NCI-H1092 (cell line): ENCODE measurements at places on chromosomes 3 and 15.

- no peak for DNase-seq
Observed at GRCh38 chr3:187943677-187944389, 198.6 kb upstream of the BCL6 start.

- no peak for DNase-seq
Observed at GRCh38 chr3:160616716-160617115, 51.3 kb upstream of the KPNA4 start.

DNA sequence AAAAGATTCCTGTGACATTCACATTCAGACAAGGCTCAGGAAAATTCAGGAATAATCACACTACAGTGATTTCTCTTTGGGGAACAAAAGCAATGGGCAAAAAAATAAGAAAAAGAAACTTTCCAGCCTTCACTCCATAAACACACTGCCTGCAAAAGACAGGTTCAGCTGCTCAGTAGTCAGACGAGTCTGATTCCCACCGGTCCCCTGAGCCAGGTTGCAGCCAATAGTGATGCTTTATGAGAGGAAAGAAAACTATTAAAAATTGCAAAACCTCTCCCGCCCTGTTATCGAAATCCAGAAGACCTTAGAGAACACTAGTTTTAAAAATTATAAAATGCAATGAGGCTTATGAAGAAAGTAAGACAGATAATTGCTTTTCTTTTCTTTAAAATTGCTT, 8.5 kb downstream of the PLCH1 start:
- no peak for DNase-seq

DNA sequence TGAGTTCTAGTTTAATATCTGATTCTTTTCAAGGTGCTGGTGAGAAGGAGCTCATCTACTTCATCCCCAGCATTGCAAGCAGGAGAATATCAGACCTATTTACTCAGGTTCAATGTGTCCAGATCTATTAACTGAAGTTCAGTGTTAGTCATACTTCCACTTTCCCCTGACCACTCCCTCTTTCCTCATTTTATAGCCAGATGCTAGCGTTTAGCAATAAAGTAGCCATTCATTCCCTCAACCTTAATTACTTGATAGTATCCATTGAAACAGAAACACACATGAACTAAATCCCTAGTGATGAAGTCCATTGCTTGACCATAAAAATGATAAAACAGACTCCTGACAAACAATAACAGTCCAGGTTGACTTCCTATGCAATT, 60.0 kb downstream of the RPL22L1 start:
- no peak for DNase-seq

DNA sequence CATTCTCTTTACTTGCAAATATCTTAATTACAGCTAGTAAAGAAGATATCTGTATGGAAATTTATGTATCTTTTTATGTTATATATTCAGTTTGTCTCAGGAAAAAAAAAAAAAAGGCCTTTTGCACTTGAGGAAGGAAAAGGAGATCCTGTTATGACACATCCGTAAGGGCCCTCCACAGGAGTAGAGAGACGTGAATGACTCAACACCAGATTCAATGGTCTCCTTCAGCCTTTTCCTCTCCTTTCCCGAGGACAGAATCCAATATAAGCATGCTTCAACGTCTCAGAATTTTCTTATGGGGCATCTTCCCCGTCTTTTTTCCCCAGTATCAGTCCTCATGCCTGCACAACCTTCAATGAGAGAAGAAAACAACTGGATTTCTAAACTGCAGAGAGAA, 340.3 kb downstream of the NTRK3 start:
- no peak for DNase-seq

DNA sequence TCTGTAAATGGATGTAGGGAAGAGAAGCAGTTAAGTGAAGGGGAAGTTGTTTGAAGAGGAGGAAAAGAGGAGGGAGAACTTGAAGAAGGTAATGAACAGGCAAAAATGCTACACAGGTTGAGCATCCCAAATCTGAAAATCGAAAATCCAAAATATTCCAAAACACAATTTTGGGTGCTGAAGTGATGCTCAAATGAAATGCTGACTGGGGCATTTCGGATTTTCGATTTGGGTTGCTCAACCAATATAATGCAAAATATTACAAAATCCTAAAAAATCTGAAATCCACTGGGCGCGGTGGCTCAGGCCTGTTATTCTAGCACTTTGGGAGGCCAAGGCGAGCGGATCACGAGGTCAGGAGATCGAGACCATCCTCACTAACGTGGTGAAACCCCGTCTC, 61.9 kb upstream of the CDAN1 start:
- no peak for DNase-seq

- no peak for DNase-seq
Observed at GRCh38 chr3:95394286-95394685, 1331.4 kb downstream of the NSUN3 start.

- DNase-seq: peak; percentile 75
Observed at GRCh38 chr15:99104788-99105513, at the start of gene SYNM. Gene SYNM (plus strand): TSS chr15:99105080. CDS start chr15:99105200, 120 bp downstream.

DNA sequence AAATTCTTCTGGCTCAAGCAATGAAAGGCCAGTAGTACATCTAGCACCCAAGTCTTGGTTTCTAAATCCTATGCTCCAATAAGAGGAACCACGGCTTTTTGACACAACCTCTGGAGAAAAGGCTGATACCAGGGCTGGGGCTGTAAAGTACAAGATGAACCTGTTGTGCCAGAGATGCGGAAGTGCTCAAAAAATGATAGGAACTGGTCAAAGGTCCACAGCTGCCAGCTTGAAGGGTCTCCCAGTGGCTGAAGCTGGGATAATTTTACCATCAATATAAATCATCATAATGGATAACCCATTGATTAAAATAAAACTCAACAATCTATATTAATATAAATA, 558 bp upstream of the NCEH1 start:
- DNase-seq: no peak

DNA sequence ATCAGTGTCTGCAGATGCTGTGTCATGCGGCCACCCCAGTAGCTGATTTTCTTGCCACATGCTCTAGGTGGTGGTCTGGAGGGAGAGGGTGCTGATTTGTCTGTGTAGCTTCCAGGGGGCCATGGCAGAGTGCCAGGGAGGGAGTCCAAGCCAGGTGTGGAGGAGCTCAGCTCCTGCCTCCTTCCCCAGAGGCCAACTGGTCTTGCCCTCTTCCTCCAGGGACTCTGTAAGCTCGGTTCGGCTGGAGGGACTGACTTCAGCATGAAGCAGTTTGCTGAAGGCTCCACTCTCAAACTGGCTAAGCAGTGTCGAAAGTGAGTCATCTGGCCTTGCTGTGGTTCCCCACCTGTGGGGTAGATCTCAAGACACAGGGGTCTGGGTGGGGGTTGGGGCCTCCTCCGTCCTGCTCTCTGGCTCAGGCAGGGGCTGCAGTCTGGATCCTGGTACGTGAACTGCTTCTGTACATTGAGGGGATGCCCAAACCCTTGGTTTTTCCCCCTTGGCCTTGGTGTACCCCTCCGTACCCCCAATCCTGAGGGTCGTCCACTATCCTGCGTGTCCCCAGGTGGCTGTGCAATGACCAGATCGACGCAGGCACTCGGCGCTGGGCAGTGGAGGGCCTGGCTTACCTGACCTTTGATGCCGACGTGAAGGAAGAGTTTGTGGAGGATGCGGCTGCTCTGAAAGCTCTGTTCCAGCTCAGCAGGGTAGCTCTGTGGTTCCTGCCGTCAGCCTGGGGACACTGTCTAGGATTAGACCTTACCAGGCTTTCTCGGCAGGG, 6.9 kb upstream of the RCCD1 start:
- no peak for DNase-seq

DNA sequence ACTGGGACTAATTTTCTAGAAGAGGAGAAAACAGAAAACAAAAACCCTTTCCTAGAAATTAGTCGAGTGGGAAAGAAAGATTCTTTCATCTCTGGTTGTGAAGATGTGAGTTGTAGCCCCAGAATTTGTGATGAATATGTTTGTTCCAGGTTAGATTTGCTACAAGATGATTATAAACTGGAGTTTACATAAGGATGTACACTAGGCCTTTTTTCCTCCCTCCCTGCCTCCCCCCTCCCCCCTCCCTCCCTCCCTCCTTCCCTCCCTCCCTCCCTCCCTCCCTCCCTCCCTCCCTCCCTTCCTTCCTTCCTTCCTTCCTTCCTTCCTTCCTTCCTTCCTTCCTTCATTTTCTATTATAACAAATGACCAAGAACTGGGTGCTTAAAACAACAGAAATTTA, 1502.0 kb downstream of the SI start:
- DNase-seq: no peak
